Esophagus mucosa (tissue), 1 donor: ENCODE measurements at places on chromosomes 16 and 17. TPM values are rescaled to one million over a fixed set of nuclear protein-coding genes. Genes with fewer than 3 reads are reported as not detected.

Gene ACSM3
- 1.5 TPM for total RNA-seq

DNA sequence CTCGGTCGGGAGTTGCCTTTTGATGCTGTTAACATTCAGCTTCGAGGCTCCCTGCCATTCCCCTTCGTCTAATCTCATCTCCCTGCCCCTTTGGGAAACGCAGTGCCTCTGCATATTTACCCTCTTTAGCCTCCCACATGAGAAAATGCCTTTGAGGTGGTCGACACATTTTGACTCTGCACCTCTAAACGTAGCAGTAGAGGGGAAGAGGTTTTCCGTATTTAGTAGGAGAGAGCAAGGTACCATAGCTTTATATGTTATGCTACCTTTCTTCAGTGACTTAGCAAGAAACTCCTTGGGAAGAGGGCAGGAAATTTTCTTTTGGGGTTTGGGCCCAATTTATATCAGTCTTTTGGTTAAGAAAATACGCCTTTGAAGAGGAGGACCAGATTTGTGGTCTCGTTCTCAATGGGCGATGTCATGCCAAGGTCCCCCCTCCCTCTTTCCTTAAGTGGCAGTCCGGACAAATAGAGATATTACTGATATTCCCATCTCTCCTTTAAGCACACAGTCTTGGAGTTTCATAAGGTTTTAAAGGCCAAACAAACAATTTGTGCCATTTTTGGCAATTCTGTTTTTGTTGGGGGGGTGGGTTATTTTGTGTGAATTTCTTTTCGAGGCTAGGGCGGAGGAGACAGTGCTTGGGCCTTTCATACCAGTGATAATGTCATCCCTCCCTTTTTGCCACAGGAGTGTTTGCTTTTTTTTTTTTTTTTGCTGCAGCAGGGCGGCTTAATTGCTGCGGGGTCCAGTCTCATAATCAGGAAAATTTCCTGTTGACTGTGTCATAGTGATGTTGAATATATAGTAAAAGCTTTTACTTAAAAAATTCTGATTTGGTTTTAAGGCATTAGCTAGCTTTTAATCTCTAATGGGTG, 1.5 kb downstream of the PAFAH1B1 start:
- no peak for ATAC-seq

- peak; percentile 75 for ATAC-seq
Measured at GRCh38 chr17:10327640-10328039, 45.2 kb downstream of the MYH13 start.

DNA sequence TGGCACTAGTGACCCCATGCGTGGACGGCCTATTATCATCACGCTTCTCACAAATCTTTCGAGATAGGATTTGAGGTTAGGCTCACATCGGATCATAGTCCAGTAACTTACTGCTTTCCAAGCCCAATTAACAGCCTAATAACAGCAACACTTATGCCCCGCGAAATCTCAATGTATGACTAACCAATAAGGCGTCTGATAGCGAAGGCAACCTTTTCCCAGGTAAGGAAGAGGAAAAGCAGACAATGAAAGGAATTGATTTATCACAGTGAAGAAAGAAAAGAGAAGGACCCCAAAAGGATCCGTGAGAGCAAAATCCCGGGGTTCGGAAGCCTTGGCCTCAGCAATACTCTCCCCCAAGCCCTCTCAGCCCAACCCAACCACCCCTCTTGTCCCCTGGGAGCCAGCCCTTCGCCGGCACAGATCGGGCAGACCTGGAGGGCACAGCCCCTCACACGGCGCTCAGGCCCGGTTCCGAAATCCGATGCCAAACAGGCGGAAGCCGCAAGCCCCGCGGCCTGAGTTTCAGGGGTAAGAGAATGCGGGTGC, 534 bp downstream of the GPATCH8 start:
- ATAC-seq, result peak; percentile 35

GRCh38 chr17:41907185-41907556, 11.6 kb downstream of the ACLY start:
- no peak for ATAC-seq
